ENCODE measurements at places on chromosomes 2 and 18. TPM values are rescaled to one million over a fixed set of nuclear protein-coding genes. Genes with fewer than 3 reads are reported as not detected.

GRCh38 chr2:168087401-168087800 lies 160.0 kb downstream of the STK39 start:
- DNase-seq, result no peak

- no peak for DNase-seq
Observed at GRCh38 chr2:118761771-118762170, 85.7 kb downstream of the EN1 start.

LIPG gene
- not detected for total RNA-seq

FBXO36 gene
- 0.55 TPM for total RNA-seq

RAB31 gene
- total RNA-seq, result 7.6 TPM

DNA sequence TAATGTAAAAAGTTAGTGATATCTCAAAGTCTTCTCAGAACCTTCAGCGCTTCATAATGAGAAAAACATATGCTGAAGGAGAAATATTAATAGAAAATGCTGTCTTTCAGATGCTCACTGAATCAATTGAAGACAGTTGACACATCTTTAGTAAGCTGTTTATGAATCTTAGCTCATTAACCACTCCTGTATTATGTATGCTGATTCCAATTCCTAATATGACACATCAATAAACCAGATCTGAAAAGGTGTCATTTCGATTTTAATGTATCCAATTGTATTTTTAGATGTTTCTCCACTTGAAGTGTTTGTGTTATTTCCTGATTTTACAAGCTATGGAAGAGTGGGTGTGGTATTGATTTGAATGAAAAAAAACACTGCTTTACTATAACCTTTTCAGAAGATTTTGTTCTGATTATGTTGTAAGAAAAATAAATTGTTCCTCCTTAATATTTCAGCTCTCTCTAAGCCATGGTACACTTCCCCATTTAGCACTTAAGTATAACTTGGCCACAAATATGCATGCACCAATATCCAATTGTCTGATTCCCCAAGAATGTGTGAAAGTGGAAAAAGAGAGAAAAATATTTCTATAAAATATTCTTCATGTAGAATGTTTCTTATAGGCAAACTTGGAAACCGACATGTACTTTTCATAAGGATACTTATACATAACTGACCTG lies 569.8 kb downstream of the ARHGAP15 start:
- DNase-seq, result no peak

TUBA3E gene
- 60.2 TPM for total RNA-seq

XDH gene
- not detected for total RNA-seq

DNA sequence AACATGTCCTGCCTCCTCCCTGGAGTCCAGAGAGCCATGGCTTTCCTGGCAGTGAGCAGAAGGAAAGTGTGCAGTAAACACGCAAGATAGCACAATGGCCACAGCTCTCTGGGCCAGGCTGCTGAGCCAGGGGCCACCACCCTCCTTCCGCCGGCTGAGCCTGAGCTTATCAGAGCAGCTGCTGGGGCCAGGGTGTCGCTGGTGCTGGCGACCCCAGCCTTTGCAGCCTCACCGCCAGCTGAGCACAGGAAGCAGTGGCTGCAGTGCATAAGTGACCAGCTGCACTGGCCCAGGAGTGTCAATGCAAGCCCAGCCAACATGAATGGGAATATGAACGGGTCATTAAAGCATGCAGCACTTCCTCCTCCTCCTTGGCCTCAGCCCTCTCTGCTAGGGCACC lies 172.0 kb downstream of the ZFP36L2 start:
- DNase-seq, result peak; percentile 55

- peak; percentile 33 for DNase-seq
Observed at GRCh38 chr2:191917967-191918651, 71.2 kb upstream of the CAVIN2 start.

GRCh38 chr18:58612315-58613055 lies 16.4 kb downstream of the ALPK2 start:
- no peak for DNase-seq

GRCh38 chr2:75342504-75343175 lies 143.3 kb upstream of the TACR1 start:
- DNase-seq, result no peak

- no peak for DNase-seq
Observed at GRCh38 chr2:235868645-235869044, 299.5 kb downstream of the GBX2 start.

DNA sequence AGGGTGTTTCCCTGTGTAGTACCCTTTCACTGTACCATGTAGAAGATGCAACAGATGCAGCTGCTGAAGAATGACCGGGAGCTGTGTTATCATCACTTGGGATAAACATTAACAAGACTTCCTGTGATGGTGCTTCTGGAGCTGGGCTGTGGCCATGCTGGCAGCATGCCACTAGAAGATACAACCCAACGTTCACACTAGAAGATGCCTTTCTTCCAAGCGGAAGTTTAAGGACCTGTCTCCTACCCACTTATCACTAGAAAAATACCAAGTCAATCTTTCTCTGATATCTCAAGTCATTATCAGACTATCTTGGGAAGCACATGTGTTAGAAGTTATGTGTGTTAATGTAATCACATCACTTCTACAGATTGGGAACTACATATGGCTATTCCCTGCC lies 953.5 kb downstream of the CNTNAP5 start:
- no peak for DNase-seq

GRCh38 chr2:80392441-80392840 lies 87.9 kb upstream of the LRRTM1 start:
- no peak for DNase-seq

TBC1D8 gene
- 47.8 TPM for total RNA-seq

- peak; percentile 88 for DNase-seq
Observed at GRCh38 chr2:239329284-239329971, 71.4 kb downstream of the HDAC4 start.

FSHR gene
- total RNA-seq, result 0.20 TPM

UGT1A5 gene
- not detected for total RNA-seq

GPR17 gene
- total RNA-seq, result 0.25 TPM

DNA sequence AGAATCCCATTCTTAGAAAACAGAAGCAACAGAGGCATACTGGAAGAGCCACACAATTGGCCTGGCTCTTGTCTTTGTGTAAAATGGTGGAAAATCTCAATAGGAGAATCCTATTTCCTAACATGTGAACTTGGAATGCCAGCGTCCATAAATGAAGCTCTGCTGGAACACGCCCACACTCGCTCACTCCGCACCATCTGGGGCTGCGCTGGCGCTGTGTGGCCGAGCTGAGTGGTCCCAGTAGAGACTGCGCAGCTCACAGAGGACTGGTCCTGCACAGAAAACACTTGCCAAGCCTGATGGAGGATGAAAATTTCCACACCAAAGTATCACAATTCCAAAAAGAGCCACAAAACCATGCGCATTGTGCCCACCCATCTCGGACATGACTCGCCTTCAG lies 56.2 kb downstream of the PXDN start:
- no peak for DNase-seq

GRCh38 chr2:62783679-62784078 lies 78.2 kb downstream of the EHBP1 start:
- DNase-seq, result no peak

- no peak for DNase-seq
Observed at GRCh38 chr2:120802867-120803484, 67.3 kb downstream of the GLI2 start.

DNA sequence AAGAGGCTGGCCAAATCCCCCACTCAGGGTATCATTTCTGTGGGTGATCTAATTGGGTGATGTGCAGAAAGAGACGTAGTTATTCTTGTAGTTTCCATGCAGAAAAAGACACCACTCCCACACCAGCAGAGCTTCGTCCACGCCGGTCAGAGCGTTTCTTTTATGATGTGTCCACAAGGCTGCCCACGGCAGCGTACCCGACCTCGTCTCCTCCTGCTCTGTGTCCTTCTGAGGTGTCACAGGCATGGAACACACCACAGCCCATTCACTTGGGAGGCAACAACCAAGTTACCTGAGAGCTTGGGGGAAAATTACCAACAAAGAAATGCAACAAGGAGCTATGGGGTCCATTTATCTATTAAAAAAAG lies 131.3 kb downstream of the PXDN start:
- DNase-seq, result no peak

- DNase-seq, result no peak
Observed at GRCh38 chr2:120949027-120949956, 213.6 kb downstream of the GLI2 start.

DNA sequence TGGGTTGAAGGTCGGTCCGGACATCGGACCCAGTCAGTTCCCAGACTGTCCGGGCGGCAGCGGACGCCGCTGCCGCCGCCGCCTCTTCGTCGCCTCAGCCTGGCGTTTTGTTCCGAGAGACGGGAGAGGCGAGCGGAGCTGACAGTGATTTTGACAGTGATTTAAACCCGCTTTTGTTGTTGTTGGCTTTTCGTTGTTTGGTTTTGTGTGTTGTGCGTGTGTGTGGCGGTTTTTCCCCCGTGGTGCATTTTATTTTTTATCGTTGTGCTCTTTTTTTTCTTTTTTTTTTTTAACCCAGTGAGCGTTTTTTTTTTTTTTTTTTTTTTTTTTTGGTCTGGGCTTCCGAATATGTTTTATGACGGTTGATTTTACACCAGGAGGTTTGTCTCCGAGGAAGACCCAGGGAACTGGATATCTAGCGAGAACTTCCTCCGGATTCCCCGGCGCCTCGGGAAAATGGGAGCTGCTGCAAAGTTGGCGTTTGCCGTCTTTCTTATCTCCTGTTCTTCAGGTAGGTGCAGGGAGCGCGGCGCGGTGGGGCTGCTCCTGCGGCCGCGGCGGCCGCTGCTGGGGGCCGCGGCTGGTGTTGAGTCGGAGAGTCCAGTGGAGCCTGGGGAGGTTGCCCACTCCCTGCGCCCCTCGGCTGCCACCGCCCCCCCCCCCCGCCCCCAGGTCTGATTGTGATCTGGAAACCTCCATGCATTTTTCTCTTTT lies at the start of gene ACVR2A:
Gene ACVR2A, plus strand, starts transcription at position 333 of the 714 bp plus-strand sequence. Its CDS starts 124 bp downstream, at position 457.
- peak; percentile 52 for DNase-seq

DNA sequence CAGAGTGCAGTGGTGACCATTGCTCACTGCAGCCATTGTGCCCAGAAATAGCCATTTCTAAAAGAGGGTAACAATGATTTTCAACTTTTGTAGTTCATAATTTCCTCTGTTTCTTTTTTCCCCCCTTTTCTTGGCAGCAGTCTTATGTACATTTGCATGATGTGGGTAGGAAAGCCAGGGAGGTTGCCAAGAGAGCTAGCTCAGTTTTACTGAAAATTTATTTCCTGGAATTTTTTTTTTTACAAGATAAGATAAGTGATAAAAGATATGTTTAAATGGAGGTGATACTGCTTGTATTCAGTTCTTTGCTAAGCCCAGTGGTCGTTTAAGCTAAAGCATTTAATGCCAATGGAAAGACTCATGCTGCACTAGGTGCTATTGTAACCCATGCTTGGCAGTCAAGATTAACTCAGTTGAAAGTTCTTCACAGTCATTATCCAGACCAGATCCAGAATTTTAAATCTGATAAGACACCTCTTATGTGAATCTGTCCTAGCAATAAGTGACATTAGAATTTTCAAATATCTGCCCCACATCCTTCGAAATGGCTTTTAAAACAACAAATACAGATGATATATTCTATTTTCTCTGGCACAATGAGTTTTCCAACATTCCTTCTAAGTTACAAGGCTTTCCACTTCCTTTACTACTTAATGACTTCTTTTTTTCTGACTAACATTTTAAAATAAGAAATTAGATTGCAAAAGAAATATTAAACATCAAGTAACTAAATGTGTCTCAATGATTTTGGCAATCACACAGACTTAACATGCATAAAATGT lies 4.4 kb upstream of the ATP8B1 start:
- no peak for DNase-seq

DNA sequence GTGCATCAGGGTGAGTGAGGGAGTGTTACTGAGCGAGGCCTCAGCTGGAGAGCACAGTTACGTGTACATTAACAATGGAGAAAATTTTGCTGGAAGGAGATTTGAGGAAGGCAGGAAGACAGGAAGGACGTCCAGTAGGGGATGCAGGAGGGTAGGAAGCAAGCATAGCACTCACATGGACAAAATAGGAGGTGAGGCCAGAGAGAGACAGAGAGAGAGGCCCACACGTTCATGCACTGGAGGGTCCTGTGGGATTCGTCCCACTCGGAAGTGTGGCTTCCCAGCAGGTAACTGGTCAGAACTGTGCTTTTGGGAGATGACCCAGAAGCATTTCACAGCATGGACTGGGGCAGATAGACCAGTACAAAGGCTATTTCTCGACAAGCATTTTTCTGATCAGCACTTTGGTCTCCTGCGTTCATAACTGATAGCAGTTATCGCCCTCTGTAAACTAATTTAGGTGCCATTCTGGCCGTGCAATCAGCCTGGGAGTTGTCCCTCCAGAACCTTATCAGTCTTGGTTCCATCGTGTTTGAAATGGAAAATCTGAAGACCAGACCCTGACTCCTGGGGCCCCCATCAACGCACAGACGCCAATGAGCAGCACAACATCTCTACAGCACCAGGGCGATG lies 5.7 kb downstream of the LCT start:
- DNase-seq, result no peak

DNA sequence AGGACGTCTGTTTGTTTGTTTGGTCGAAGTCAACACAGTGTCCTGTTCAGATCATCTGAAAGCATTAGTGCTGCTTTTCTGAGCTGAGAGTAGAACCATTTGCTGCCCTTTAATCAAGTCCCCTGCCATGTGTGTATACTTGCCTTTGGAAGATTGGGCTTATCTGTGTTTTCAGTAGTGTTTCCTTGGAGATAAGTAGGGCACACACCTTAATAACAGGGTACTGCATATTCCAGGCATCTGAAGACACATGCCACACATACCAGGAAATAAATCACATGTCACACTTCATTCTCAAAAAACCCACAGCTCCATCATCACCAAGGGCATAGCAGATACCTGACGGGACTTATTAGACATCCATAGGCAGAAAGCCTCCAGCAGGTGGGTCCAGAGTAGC lies 157.4 kb downstream of the SOX11 start:
- no peak for DNase-seq

RASGRP3 gene
- total RNA-seq, result 53.8 TPM

GRCh38 chr2:28451793-28452533 lies 43.9 kb upstream of the PLB1 start:
- DNase-seq, result no peak

GRCh38 chr18:11454040-11454439 lies 155.4 kb upstream of the SLC35G4 start:
- DNase-seq, result no peak

CELF4 gene
- 0.52 TPM for total RNA-seq

CFC1 gene
- total RNA-seq, result not detected

- no peak for DNase-seq
Observed at GRCh38 chr2:118830118-118830517, 17.3 kb downstream of the EN1 start.

DNA sequence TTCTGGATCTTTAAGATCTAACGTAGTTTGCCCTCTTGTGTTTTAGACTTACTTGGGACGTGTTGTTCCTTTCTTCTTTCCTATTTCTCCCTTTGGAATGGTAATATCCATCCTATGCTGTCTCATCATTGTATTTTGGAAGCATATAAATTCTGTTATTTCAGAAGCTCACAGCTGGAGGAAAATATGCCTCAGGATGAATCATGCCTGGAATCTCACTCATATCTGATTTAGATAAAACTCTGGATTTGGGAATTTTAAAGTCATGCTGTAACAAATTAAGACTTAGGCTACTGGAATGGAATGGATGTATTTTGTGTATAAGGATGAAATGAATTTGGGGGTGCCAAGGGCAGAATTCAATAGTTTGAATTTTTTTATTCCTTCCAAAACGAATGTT lies 245.2 kb upstream of the GULP1 start:
- no peak for DNase-seq

GRCh38 chr2:24824966-24825882 lies 32.0 kb downstream of the CENPO start:
- no peak for DNase-seq

Measured in left ventricle myocardium superior (tissue), 1 donor.